Vagina (tissue), 2 donors: ENCODE measurements at places on chromosomes 3 and 15. TPM values are rescaled to one million over a fixed set of nuclear protein-coding genes. Genes with fewer than 3 reads are reported as not detected.

- no peak for DNase-seq
Observed at GRCh38 chr3:183099838-183100204, 525 bp upstream of the MCCC1 start.

GRCh38 chr15:66754789-66755188 is 52.8 kb downstream of the SMAD6 start:
- no peak for DNase-seq

DNA sequence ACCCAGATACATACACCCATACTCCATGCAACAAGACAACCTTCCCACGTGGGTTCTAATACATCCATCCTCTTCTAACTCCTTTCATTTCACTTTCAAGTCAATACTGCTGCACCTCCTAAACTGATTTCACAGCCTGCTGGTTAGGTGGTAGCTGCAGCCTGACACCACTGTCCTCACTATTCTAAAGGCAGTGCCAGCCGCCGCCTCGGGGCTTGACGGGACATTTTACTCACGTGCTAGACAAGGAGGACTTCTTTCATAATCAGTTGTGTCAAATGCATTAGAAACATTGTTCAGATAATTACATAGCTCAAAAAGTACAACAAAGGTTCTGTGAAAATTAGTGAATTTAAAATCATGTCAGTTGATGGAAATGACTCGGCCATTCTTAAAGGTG is 6.3 kb downstream of the UROC1 start:
- no peak for DNase-seq

DNA sequence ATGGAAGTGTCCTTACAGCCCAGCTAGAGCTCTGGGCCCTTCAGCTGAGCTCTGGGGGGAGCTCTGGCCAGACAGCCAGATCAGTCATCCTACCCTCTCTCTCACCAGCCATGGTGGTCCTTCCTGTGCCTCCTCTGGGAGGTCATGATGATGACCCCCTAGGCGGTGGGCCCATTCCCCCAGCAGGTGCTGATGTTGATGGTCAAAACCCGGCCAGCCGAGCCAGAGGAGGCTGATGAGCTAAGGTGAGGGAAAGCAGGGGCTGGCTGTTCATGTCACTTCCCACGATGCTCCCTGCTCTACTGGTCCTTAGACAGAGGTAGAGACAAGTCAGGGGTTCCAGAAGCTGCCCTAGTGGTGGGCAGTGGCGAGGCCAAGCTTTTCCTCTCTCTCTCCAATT is 35.0 kb downstream of the GRAMD2A start:
- no peak for DNase-seq

DNA sequence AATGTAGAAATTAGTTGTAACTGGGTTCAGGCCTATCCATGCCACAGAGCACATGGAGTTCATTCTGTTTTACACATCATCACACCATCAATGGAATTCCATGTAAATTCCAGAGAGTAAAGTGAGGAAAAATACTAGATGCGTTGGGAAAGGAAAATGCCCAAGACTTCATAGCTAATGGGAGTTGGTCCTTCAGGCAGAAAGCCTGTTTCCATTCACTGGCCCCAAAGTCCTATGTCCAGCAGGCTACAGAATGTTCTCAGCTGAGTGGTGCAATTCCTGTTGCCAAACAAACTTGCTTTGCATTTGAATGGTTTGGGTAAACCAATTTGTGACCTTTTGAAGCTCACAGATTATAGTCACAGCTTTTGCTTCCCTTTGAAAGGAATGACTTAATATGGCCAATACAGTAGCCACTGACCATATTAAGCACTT is 164.6 kb upstream of the PFN2 start:
- no peak for DNase-seq

DNA sequence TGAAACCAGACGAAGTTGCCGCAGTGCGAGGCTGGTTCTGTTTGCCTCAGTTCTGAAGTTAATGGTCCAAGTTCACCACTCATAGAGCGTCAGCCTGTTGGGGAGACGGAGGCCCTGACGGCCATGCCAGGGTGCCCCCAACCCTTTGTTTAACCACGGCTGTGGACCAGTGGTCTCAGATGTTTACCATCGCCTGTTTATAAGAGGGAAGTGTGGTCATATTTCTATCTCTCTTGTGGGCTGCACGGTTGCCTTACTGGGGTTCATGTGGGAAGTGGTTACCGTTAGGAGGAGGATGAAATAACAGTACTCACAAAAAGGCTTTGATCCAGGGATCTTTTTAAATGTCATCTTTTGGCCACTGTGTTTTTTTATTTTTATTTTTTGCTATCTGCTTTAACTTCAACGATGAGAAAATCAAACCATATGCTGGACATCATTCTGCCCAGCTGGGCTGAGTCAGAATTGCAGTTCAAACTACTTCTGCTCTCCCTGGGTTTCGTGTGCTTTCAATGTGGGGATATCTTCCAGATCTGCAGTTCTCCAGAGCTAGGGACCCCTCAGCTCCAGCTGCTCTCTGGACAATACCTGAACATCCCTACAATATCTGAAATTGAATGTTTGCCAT is 17.8 kb downstream of the SMAD3 start:
- DNase-seq: no peak

- DNase-seq: no peak
Observed at GRCh38 chr3:128335621-128336296, 130.9 kb downstream of the DNAJB8 start.

DNA sequence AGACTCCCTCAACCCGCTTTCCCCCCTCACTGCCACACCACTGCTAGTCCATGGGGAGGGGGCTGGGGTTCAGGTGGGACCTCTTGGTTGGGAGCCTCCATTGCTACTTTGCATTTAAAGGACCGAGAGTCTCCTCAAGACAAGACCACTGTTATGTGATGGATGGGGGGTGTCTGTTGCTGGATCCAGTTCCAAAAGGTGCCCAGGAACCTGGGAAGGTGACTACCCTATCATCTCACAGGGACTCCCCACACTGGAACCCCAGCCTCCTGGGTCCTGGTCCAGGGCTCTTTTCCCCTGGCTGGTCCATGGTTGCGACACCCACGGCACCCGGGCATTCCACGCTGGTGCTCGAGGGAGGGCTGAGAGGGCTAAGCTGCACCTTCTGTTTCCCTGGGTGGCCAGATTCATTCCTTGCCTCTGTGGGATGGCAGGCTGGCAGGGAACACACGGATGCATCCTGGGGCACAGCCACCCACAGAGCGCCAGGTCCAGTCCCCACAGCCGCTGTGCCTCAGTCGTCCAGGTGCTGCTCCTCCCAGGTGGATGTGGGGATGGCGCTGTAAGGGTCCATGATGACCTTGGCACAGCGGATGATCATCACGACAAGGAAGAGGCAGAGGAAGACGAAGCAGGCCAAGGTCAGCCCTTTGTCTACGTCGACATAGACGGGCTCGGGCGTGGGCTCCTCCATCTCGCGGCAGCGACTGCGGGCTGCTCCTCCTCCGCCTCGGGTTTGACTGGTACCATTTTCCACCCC is 48.6 kb downstream of the FAH start:
- peak; percentile 72 for DNase-seq

DNA sequence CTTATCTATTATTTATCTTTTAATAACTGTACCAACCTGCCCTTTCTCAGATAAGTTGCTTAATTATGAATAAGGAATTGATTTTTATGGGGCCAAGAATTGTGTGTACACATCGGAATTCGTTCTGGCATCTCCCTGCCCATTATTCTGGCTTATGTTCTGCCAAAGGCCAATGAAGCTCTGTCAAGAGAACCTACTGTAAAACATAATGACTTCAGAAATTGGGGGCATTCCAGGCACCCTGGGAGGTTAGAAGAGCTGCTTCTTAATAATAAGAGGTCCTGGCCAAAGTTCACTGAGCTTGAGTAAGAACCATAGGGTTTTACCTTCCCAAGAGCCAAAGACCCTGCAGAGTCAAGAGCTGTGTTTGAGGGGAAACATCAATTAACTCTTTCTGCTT is 261.7 kb downstream of the SLC9A9 start:
- DNase-seq: no peak

DNA sequence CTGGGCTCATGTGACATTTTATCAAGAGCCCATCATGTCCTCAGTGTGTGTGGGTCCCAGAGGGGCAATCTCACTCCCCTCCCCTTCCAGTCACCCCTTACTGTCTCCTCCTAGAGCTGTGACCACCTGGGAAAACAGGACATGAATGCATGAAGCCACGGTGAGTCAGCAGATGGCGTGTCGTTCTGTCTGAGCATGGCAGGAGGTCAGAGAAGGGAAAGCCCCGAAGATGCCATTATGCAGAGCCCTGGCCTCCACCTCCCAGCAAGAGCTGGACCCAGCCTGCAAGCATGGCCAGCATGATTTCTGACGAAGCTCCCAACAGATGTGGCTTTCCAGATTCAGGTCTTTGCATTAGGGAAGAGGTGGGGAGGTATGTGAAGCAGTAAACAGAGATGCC is 118.5 kb downstream of the TLE3 start:
- no peak for DNase-seq

GRCh38 chr15:97502038-97502437 is 458.5 kb upstream of the ARRDC4 start:
- no peak for DNase-seq

GRCh38 chr3:163601426-163601825 is 1476.9 kb downstream of the SI start:
- DNase-seq: no peak

DNA sequence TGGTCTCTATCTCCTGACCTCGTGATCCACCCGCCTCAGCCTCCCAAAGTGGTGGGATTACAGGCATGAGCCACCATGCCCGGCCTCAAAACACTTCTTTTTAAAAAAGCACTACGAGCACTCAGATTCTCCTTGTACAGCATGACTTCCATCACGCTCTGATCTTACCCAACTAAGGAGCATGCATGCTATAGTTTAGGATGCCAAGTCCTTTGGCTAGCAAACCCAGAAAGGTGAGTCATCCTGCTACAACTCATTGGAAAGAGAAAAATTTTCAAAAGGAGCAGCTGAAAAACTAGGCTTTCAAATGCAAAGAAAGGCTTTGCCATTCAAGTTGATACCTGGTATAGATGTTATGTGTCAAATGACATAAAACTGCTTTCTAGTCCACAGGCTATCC is 70.3 kb upstream of the PRICKLE2 start:
- DNase-seq: no peak

Gene CD200R1L
- not detected for total RNA-seq

Gene HYAL3
- 8.1 TPM for total RNA-seq

Gene ZNF660
- total RNA-seq: 0.98 TPM

Gene CILP
- total RNA-seq: 129 TPM

Gene ANKRD63
- total RNA-seq: not detected
